ENCODE measurements at places on chromosomes 6 and 20. TPM values are rescaled to one million over a fixed set of nuclear protein-coding genes. Genes with fewer than 3 reads are reported as not detected.
A peak's percentile ranks its signal among the peaks of the same experiment; 100 is the strongest.

DNA sequence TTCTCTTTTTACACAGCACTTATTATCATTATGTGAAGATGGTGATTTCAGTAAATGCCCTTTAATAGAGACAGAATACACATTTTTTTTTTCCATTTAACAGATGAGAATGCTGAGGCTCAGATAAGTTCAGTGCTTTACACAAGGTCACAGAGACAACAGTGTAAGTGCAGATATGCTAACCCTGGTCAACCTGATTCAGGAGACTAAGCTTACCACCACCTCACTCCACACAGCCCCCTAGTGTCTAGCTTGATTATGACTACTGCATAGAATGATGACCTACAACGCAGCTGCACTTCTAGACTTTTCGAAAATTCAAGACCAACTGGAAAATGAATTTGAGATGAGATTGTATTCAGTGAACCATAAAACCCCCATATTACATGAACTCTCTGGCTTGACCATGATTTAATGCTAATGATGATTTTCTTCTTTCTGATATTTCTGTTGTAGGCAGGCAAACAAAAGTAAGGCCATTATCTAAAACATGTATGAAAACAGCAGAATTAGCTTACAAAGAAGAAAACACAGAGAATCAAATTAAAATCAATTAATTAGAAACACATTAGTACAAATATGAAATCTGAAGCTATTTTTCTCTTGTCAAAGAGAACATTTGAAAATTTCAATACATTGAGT is 212.1 kb upstream of the PHACTR1 start:
- H3K27me3 ChIP-seq = peaks cover 1% of the 10 kb centered on the region
- H3K27ac ChIP-seq = no peak overlapping the region
- no peaks in the 10 kb centered on the region for H3K36me3 ChIP-seq
- H3K4me1 ChIP-seq = no peaks in the 10 kb centered on the region
- H3K4me3 ChIP-seq = no peak overlapping the region
- DNase-seq = no peak

GRCh38 chr20:53003420-53004154 is 31.4 kb downstream of the TSHZ2 start:
- H3K27me3 ChIP-seq = no peaks in the 10 kb centered on the region
- H3K36me3 ChIP-seq = peaks cover 11% of the 10 kb centered on the region
- no peak overlapping the region for H3K4me3 ChIP-seq
- DNase-seq = no peak
- peak overlapping the region; percentile 51 for H3K27ac ChIP-seq
- H3K4me1 ChIP-seq = peaks cover 31% of the 10 kb centered on the region

DNA sequence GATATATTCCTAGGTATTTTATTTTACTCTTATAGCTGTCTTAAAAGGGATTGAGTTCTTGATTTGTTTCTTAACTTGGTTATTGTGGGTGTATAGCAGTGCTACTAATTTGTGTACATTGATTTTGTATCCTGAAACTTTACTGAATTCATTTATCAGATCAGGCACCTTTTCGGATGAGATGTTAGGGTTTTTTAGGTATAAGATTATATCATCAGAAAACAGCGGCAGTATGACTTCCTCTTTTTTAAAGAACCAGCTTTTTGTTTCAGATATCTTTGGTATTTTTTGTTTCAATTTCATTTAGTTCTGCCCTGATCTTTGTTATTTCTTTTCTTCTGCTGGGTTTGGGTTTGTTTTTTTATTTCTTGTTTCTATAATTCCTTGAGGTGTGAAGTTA is 382.4 kb upstream of the ADGRB3 start:
- no peaks in the 10 kb centered on the region for H3K4me1 ChIP-seq
- H3K27me3 ChIP-seq = no peaks in the 10 kb centered on the region
- H3K4me3 ChIP-seq = no peak overlapping the region
- no peaks in the 10 kb centered on the region for H3K36me3 ChIP-seq

GRCh38 chr20:2101057-2101864 is at the start of gene STK35:
Gene STK35 (plus strand): TSS chr20:2101827. CDS start chr20:2101882, 55 bp downstream.
- peak within 1 kb of the TSS; percentile 93 for H3K4me3 ChIP-seq
- H3K27me3 ChIP-seq = peaks cover 1% of the 10 kb centered on the region
- peak within 1 kb of the TSS; percentile 100 for H3K27ac ChIP-seq
- peak; percentile 66 for DNase-seq

GRCh38 chr20:15455279-15455678 is 1117.9 kb upstream of the FLRT3 start:
- no peaks in the 10 kb centered on the region for H3K4me1 ChIP-seq
- H3K36me3 ChIP-seq = no peaks in the 10 kb centered on the region
- no peak overlapping the region for H3K4me3 ChIP-seq
- no peak for DNase-seq
- H3K27me3 ChIP-seq = no peaks in the 10 kb centered on the region

GRCh38 chr6:42796171-42796570 is 14.3 kb downstream of the BICRAL start:
- H3K27ac ChIP-seq = no peak overlapping the region
- peaks cover 2% of the 10 kb centered on the region for H3K4me1 ChIP-seq
- no peaks in the 10 kb centered on the region for H3K36me3 ChIP-seq
- H3K4me3 ChIP-seq = no peak overlapping the region
- DNase-seq = no peak

DNA sequence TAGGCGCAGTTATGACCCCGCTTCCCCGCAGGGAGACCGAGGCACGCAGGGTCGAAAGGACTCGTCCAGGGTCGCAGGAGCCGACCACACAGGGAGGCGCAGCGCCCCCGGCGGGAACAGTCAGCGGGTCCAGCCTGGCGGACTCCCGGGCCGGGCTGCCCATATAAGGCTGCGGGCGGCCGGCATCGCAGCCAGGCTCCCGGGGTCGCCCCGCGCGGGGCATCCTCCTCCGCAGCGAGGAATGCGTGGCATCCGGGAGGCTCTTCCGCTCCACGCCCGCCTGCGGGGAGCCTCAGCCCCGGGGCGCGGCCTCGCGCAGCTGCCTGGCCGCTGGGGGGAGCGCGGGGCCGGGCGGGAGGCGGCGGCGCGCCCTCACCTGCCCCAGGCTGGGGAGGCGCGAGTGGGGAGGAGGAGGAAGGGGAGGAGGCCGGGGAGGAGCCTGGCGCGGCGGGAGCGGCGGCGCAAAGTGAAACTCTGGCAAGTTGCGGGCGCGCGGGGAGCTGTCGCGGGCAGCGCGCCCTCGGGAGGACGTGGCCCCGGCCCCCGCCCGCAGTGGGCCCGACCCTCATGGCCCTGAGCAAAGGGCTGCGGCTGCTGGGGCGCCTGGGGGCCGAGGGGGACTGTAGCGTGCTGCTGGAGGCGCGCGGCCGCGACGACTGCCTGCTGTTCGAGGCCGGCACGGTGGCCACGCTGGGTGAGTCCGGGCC is at the start of gene SYNJ2:
Gene SYNJ2 (plus strand): TSS at position 469 of the 707 bp plus-strand sequence. CDS start 99 bp downstream, at position 568.
- DNase-seq = peak; percentile 83
- peaks cover 44% of the 10 kb centered on the region for H3K4me1 ChIP-seq
- peak within 1 kb of the TSS; percentile 80 for H3K27ac ChIP-seq
- H3K27me3 ChIP-seq = peaks cover 10% of the 10 kb centered on the region
- peak within 1 kb of the TSS; percentile 88 for H3K4me3 ChIP-seq

GRCh38 chr20:46182276-46183200 is 64.4 kb downstream of the CD40 start:
- no peak overlapping the region for H3K4me3 ChIP-seq
- no peak for DNase-seq
- no peak overlapping the region for H3K27ac ChIP-seq
- peaks cover 7% of the 10 kb centered on the region for H3K27me3 ChIP-seq
- no peaks in the 10 kb centered on the region for H3K36me3 ChIP-seq

DNA sequence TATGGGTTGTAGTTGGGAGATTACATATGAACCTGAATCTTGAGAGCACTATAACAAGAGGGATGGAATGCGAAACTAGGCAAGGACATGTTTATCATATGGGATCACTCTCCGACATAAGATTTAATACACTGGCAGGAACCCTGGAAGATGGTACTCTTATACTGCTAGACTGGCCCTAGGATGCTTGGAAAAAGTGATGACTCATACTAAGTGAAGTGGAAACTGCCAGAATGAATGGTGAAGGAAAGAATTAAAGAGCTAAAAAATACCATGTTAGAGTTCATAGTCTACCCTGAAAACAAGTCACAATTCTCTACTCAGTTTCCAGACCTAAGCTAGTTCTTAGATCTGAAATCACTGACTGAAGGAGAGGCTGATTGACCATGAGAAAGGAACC is 45.5 kb upstream of the THEMIS start:
- no peaks in the 10 kb centered on the region for H3K27me3 ChIP-seq
- H3K36me3 ChIP-seq = peaks cover 55% of the 10 kb centered on the region
- H3K4me1 ChIP-seq = peaks cover 34% of the 10 kb centered on the region
- no peak overlapping the region for H3K4me3 ChIP-seq

- H3K27me3 ChIP-seq = peaks cover 38% of the 10 kb centered on the region
- no peak overlapping the region for H3K4me3 ChIP-seq
- H3K4me1 ChIP-seq = peaks cover 5% of the 10 kb centered on the region
- H3K36me3 ChIP-seq = no peaks in the 10 kb centered on the region
- no peak for DNase-seq
- no peak overlapping the region for H3K27ac ChIP-seq
These were observed 89.3 kb upstream of the ARMC2 start for GRCh38 chr6:108758884-108759283.

GRCh38 chr6:153976921-153977693 is 61.9 kb upstream of the OPRM1 start:
- no peak overlapping the region for H3K27ac ChIP-seq
- no peaks in the 10 kb centered on the region for H3K36me3 ChIP-seq
- no peak for DNase-seq
- peaks cover 2% of the 10 kb centered on the region for H3K4me1 ChIP-seq
- H3K27me3 ChIP-seq = no peaks in the 10 kb centered on the region

Gene ERVFRD-1
- not detected for total RNA-seq

Gene IL17A
- not detected for total RNA-seq

Gene OXT
- total RNA-seq = not detected

Gene KAT14
- 16.5 TPM for total RNA-seq

Gene CALHM4
- not detected for total RNA-seq

Data from activated T-helper 2 cell treated with anti-CD3 and anti-CD28 coated beads, Interferon-gamma antibody, Interleukin-2, Interleukin-4, amounts not matched to agents 10 μg/mL and 5 μg/mL and 100 μg/mL, durations not matched to agents 14 hours and 24 hours and 36 hours (primary cell).